ENCODE measurements at places on chromosomes 6 and 20. TPM values are rescaled to one million over a fixed set of nuclear protein-coding genes. Genes with fewer than 3 reads are reported as not detected.

The FIG4 gene
- total RNA-seq: 13.1 TPM

The PACSIN1 gene
- not detected for total RNA-seq

The C20orf141 gene
- not detected for total RNA-seq

The SRSF12 gene
- under 0.01 TPM for total RNA-seq

The AVP gene
- total RNA-seq: not detected

All from placental pericyte (primary cell).